GM06990 (cell line): ENCODE measurements at places on chromosomes 7 and 10.
A peak's percentile ranks its signal among the peaks of the same experiment; 100 is the strongest.

DNA sequence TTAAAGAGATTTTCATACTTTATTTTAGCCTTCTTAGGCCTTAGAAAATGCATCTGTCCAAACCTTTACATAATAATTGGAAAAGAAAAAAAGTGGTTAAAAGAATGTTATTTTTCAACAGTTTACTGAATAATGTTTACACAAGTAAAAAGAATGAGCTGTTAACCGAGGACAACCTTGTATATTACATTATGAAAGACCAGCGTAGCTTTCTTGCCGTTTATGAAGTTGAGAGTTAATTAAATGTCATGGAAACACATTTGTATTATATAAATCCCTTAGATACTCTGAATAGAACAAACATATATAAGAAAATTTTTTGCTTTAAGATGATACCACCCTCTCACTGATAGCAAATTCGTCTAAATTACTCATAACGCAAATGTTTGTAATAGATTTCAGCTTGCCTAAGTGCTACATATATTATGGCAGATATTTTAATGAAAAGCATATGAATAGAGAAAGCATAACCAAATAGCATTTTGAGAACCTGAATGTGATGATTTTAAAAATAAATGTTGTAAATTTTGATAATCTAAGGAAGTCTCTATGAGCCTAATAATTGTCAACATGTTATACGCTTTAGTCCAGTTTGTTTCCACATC lies 9.1 kb downstream of the CACNB2 start:
- no peak for DNase-seq

DNA sequence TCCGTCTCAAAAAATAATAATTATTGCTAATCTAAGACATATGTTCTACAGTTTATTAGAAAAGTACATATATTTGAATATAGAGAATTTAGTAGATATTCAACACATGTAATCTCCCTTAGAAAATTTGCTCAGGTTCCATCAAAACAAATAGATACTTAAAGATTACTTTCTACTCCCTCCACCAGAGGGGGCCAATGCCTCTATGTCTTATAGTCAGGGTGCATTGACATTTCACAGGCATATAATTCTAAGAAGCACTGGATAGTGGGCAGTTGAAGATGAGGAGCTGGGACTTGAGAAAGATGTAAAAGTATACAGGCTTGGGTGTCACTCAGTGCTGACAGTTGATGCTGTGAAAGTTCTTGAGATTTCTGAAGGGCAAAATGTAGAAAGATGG lies 301.6 kb upstream of the HPS1 start:
- no peak for DNase-seq

GRCh38 chr10:26727005-26727404 lies 29.5 kb downstream of the PDSS1 start:
- DNase-seq = no peak

DNA sequence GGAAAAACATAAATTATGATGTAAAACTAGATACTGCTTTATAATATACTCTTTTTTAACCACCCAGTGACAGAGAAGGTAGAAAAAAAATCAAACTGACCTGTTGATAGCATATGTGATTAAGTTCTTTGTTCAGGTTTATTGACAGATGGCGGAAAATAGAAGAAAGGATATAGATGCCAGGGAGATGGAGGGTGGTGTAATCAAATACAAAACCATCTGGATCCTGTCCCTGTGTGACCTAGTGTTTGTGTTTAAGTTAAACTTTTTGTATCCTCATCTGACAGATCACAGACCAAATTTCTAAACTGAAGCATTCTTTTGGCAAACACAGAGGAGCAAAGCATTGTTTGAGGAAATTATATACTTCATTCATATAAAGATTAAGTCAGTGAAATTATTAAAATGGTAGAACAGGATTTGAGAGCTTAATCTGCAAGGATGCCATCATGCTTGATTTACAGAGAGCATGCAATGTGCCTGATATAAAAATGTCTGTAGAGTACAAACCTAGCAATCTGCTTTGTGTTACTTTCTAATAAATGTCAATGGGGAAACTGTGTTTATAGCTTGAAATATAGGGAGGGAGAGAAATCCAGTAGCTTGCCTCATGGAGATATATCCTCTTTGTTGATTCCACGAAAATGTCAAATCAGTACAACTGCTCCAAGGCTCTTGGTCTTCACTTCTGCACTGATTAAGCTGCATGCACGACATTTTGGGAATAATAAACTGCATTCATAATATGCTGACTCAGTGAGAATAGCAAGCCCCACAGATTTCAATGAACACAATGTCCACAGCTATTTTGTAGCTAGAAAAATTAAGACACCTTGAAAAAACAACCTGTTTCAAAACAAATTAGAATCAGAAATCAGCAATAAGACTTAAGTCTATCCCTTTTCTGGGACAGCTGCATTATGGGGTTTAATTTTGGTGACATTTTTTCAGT lies 39.0 kb downstream of the SEM1 start:
- no peak for DNase-seq

- DNase-seq = no peak
These were observed 63.2 kb upstream of the FHIP2A start for GRCh38 chr10:114758331-114758730.

DNA sequence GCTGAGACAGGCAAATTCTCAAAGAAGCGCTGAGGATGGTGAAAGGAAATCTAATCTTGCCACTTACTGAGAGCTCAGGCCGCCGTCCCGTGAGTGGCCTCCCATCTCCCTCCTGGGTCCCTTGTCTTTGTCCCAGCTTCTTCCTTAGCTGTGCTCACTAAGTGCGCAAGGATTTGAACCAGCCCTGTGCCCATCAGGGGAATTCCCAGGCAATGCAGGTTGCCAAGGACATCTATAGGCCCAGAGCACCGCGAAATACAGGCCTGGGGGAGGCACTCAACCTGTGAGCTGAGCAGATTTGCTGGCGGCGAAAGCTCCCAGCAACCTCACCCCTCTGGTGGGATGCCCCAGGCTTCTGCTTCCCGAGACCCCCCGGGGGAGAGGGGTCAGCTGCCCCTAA lies 64.8 kb downstream of the OAT start:
- DNase-seq = no peak

DNA sequence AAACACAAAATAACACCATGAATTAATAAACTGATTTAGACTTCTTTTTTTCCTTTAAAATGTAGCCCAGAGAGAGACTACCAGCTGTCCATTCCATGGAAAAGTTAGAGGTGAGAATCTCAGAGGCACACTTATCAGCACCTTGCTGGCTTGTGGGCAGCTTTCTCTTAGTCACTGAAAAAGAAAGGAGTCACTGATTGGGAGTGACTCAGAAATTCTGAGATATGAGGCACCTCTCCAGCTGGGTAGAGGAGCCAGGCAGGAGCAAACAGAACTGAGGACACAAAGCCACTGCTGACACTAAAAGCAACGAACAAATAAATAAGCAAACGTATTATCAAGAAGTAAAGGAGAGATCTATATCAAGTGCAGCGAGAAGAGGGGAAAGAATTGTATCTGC lies 310.6 kb downstream of the PARD3 start:
- no peak for DNase-seq

GRCh38 chr7:12111422-12112405 lies 99.4 kb upstream of the TMEM106B start:
- no peak for DNase-seq

- DNase-seq = no peak
These were observed 177.9 kb downstream of the SKAP2 start for GRCh38 chr7:26686448-26686981.

GRCh38 chr7:131124001-131124629 lies 203.6 kb upstream of the MKLN1 start:
- peak; percentile 83 for DNase-seq

DNA sequence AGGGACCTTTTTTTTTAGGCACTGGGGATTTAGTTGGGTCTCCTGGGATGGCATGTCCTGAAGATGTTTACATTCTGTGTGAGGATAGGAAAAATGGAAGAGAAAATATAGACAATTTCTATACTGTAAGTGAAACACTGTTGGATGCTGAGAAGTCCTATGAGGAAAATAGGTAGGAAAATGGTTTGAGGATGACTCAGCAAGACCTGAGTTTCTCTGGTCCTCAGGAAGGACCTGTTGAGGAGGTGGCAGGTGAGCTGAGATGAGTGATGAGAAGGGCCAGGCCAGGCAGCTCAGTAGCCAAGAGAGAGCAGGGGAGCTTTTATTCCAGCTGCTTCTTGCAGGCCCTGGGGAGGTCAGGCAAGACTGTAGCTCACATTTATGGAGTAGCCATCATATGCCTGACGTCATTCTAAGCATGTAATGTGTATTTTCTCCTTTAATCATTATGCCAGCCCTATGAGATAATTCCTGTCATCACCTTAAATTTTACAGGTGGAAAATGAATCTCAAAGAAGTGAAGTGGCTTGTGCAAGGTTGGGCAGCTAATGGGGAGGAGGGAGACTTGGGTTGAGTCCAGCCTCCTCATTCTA lies 19.1 kb upstream of the LRRC18 start:
- DNase-seq = no peak

GRCh38 chr7:5594616-5595544 lies 171.2 kb upstream of the TNRC18 start:
- DNase-seq = no peak

DNA sequence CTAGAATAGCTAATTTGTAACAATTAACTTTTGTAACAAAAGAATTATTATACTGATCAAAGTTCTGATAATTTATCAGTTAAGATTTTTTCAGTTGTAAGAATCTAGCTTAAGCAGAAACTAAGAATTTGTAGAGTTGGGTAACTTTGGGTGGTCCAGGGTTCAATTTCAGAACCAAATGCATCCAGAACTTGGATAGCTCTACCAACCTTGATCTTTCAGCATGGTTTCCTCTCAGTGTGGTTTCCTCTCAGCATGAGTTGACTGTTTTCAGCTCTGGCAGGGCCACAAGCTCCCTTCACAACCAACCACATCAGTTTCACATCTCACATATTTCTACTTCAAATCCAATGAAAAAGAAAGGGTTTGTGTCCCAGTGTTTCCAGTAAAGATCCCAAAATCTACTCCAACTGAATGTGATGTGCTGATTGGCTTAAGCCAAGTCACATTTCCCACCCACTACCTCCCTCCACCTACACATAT lies 3.3 kb upstream of the FAS start:
- no peak for DNase-seq

DNA sequence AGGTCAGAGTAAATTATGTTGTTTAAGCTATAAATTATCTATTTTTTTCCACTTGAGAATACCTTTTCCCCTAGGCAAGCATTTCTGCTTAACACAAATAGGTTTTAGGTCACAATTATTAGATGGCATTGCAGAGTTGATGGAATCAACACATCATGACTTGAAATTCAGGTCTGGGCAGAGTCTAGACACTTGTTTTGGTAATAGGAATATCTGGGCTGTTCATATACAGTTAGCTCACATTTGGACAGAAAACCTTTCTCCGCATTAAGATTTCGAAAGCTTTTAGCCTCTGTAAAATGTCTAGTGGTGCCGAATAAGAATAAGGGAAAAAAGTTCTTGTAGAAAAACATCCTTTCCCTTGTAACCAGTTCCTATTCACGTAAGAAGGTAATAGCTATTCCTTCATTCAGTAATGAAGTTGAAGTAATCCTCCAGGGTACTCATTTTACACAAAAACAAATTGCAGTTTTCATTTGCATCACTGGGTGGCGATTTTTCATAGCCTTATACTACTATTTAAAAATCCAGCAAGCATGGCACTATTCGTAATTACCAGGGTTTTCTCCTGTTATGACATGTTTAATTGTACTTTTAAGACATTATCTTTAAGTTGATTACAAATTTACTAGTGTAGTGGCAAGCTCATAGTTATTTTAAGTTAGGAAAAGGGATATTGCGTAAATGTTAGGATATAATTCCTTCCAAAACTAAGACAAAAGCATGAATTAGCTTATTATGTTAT lies 37.0 kb downstream of the RPA3 start:
- peak; percentile 15 for DNase-seq

GRCh38 chr7:43649755-43650274 lies 66.9 kb downstream of the STK17A start:
- DNase-seq = peak; percentile 85

DNA sequence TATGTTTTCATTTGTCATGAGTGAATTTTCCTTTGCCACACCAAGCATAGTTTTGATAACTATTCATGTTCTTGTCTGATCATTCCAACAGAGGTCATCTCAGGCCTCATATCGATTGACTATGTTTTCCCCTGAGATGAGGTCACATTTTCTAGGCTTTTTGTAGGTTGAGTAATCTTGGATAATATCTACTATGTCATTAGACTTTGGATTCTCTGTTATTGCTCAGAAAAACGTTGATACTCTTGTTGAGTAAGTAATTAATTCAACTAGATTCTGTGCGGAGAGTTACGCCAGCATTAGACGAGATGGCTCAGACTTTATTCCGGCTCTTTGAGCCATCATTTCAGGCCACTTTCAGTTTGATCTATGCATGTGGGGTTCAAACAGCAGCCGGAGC lies 57.7 kb downstream of the KLF6 start:
- no peak for DNase-seq
